Natural killer cell (primary cell): ENCODE measurements at places on chromosomes 3 and 15.

GRCh38 chr3:87468235-87468634, 191.9 kb upstream of the POU1F1 start:
- DNase-seq, result no peak

GRCh38 chr3:197468866-197469382, 86.8 kb downstream of the BDH1 start:
- DNase-seq, result no peak

DNA sequence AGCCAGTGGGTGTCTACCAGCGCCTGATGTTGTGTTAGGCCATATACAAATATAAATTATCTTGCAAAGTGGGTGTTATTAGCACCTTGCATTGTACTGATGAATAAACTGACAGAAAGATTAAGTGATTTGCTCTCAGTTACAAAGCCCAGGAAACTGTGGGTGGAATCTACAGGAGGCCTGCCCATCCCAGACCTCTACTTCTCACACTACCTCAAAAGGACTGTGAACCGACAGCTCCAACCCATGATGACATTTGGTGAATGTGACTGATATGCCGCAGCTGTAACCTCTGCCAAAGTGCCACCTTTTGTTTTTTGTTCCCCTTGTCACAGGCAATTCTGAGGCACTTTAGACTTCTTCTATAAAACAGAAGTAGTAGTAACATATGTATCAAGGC, 43.7 kb upstream of the KCNMB2 start:
- no peak for DNase-seq

- no peak for DNase-seq
Measured at GRCh38 chr3:129577925-129578786, 28.3 kb downstream of the PLXND1 start.

GRCh38 chr3:25448750-25449692, 21.0 kb downstream of the RARB start:
- DNase-seq, result no peak

DNA sequence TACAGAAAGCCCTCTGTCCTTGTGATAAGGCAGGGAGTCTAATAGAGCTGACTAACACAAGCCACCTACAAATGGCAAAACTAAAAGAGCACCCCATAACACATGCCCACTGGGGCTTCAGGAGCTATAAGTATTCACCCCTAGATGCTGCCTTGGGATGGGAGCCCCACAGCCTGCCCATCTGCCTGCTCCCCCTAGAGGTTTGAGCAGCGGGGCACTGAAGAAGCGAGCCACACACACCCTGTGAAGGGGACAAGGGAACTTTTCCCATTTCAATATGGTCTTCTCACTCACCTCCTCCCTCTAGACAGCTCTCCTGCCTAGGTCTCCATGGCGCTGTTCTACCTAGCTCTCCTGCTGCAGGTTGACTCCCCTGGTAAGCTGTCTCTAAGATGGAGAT, 261.0 kb downstream of the SHQ1 start:
- no peak for DNase-seq

- DNase-seq, result no peak
Measured at GRCh38 chr3:174583396-174583795, 275.7 kb upstream of the NAALADL2 start.

GRCh38 chr3:37054370-37054769, 61.1 kb downstream of the MLH1 start:
- DNase-seq, result no peak

DNA sequence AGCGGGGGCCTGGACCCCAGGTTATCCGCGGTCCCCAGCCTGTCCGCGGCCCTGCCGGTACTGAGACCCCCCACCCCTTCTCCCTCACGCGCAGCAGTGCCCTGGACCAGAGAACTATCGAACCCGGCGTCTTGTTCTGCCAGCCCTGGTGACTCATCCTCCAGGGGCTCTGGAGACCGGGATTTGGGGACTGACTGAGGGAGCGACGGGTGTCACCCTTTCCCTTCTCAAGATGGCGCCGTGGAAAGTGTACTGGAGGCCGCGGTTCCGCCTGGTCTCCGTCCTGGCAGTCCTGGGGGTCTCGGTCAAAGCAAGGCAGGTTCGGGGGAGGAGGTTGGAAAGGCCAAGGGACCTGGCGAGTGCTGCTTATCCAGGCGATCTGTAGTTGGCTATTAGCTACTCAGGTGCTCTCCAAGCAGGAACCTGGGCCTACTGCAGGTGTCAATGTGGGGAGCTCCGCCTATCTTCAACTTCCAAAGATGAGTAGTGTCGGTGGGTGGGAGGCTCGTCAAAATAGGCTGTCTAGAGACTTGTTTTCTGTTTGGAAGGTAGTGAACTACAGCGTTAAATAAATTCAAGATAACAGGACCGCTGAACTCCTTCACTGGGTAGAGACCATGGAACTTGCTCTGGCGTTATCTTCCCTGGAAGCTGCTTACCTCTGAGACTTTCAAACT, 790 bp downstream of the RAB5A start:
- no peak for DNase-seq

- no peak for DNase-seq
Measured at GRCh38 chr3:41711651-41712050, 250.3 kb downstream of the ULK4 start.

- DNase-seq, result no peak
Measured at GRCh38 chr3:171790574-171790897, 19.7 kb downstream of the PLD1 start.

GRCh38 chr3:20055020-20055775, 15.0 kb downstream of the KAT2B start:
- no peak for DNase-seq

DNA sequence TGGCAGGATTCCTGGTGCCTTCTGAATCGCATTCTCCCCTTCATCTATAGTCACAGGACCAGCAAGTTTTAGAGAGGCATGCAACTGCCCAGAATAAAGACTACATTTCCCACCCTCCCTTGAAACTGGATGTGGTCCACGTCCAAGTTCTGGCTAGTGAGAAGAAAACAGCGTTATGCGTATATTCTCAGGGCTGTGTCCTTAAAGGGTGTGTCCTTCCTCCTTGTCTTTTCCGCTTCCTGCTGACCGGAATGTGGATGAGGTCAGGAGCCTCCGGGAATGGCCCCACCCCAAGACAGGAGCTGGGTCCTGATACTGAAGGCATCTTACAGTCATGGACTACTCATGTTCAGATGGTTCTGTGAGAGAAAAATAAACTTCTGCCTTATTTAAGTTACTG, 20.2 kb downstream of the CHST2 start:
- no peak for DNase-seq

DNA sequence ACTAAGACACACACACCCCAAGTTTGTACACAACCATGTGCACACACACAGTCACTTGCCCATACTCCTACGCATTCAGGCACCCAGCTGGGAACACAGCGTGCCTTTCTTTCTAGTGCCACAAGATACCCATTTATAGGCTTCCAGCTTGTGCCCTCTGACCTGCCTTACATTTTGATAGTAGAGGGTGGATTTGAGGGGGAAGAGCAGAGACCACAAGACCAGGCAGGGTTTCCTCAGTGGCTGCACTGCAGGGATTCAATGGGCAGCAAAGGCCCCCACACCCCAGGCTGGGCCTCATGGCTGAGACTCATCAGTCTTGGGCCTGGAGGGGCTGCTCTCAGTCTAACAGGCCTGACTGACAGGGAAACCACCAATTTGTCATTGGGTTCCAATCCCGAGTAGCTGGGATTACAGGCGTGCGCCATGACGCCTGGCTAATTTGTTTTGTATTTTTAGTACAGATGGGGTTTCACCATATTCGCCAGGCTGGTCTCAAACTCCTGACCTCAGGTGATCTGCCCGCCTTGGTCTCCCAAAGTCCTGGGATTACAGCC, 18.8 kb upstream of the ANKDD1A start:
- DNase-seq, result peak; percentile 45

GRCh38 chr3:117700573-117701360, 991.2 kb downstream of the TUSC7 start:
- no peak for DNase-seq

DNA sequence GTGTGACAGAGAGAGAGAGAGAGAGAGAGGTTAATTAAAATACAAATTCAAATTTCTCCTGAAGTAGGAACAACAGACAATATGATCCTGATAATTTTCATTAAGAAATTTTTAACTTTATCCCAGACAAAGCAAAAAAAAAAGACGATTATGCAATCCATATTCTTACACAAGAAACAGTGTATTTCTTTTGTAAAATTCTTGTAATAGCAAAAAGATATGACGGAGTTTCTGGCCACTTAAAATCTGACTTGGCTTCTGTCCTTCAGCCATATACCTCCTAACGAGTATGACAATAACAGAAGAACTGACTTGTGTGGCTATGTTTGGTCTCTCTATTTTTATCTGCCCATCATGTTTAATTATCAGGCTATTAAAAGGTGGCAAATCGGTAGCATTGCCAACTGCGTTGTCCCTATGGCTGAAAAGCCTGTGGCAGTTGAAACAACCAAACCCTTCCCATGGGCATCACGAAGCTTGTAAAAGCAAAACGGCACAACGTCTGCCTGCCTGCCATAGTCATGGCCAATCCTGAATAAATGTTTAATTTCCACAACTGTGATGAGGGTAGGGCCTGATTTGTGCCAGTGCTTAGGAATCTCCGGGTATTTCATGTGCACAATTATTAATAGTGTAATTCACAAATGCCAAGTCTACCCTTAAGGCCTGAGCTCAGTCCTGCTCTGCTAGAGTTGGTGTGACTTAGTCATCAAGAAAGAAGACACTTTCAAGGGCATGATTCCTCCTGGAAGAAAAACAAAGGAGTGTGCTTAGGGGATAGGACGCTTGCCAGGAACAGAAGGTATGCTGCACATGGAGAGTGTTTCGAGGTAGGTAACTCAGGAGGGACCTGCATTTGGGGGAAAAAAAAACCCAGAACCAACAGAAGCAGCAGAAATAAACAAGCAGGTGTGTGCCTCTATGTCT, 1090.2 kb downstream of the FHIT start:
- no peak for DNase-seq

GRCh38 chr3:49199239-49199899, 28.0 kb downstream of the KLHDC8B start:
- no peak for DNase-seq

DNA sequence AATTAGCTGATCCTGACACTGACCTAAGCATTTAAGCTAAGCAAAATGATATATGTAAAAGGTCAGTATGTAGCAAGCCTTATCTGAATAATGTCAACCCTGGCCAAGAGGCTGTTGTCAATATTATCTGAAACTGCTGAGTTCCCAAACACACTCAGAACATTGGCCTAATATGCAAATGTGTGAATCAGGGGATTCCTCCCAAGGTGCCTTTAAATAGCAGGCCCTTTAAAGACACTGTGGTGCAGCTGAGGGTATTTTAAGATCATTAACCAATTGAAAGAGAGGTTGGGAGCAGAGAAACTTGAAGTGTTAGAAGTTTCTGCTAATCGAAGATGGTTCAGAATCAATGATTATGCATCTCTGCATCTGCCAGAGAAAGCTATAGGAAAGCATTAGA, 207.0 kb downstream of the NTRK3 start:
- no peak for DNase-seq

DNA sequence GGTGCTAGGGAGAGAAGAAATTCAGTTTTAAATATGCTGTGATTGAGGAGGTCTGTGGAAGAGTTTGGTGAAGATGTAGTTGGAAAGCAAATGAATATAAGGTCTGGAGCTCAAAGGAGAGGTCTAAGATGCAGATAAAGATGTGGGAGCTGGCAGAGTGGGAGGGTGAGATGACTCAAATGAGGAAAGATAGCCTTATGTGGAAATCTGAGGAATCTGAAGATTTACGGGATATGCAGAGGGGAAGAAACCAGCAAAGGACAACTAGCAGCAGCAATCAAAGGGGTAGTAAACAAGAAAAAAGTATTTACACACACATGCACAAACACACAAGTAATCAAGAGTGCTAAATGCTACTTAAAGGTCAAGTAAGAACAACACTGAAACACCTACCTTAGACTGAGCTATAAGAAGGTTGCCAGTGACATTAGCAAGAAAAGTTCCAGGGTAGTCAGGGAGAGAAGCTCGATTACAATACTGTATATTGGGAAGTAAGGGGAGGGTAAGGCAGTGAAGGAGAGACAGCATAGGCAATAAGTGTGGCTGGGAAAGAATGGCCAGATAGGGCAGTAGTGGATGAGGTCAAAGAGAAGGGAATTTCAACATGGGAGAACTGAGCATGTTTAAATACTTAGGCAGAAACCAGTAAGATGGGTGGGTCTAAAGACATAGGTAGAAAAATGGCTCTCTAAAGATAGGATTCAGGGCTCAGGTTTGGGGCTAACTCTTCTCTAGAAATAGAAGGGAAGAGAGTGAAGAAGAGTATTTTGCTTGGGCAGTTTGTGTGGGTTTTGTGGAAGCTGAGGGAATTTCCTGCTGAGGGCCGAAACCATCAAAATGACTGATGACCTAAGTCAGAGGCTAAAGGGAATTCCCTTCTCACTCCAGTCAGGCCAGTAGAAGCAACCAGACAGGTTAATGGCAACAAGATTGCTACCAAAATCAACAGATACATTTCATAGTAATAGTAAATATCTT, 8.9 kb downstream of the CMTM6 start:
- no peak for DNase-seq

DNA sequence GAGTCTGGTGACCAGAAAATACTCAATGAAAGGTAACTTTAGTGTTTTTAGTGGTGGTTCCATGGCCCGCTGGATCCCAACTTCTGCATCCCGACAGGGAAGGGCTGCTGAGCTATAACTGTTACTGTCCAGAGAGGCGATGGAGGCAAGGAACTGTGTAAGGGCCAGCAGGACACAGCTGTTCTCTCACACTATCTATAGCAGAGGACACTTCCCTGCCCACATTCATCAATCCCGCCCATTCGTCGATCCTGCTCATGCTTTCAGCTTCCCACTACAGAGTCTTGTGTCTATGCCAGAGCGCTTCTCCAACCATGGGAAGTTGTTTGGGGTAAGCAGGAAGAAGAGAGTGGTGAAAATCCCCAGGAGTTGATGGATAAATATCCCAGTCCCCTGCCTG, 8.4 kb downstream of the COLQ start:
- no peak for DNase-seq

- no peak for DNase-seq
Measured at GRCh38 chr15:90058308-90058707, 44.0 kb downstream of the IDH2 start.

DNA sequence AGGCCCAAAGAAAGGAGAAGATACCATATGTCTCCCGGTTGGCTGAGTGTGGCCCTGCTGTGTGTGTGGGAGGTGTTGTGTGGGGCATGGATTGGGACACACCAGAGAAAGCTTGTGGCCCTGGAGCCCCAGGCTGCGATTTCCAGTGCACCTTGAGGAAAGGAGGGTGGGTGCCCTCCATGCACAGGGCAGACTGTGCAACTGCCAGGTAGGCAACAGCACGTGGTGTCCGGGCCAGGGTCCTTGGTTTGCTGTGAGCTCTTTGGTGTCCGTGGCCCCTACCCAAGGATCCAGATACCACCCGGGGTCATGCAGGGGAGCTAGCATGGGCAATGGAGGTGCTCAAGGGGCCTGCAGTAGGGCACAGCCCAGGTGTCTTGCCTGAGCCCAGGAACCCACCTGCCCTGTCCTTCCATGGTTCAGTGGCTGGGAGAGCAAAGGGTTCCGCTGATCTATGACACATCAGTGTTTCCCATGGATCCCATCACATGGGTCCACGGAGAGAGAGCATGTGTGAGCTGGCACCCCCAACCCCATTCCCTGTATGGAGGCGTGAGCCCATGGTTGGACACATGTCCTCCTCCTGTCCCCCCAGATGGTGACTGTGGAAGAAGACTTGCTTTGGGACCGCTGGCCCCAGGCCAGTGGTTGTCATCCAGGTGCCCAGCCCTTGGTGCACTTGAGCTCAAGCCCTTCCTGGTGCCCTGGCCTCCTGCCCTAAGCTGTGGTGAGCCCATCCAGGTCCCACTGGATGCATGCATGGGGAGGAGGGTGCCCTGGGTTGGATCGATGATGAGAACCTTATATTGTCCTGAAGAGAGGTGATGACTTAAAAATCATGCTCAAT, 223.4 kb downstream of the SNRPN start:
- DNase-seq, result no peak

GRCh38 chr3:55362210-55362960, 124.7 kb downstream of the WNT5A start:
- DNase-seq, result no peak

- no peak for DNase-seq
Measured at GRCh38 chr3:83524901-83525300, 1433.9 kb upstream of the CADM2 start.
